ENCODE measurements at places on chromosomes 16 and 17.
A peak's percentile ranks its signal among the peaks of the same experiment; 100 is the strongest.

DNA sequence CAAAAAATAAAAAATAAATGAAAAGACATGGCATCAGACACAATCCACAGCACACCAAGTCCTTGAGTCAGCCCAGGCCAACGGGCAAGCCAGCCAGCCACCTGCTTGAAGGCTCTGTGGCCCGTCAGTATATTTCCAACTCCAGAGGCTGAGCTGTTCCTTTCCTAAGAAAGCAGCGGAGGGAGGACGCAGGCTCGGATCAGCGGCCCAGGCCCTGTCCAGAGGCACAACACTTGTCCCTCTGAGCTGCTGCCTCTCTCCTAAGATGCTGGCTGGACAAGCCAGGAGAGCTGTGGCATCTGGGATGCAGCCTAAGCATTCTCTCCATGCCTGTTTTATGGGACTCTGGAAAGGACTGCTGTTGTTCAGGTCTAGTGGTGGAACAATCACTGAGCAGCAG lies 14.8 kb upstream of the NLRC3 start:
- DNase-seq: no peak

DNA sequence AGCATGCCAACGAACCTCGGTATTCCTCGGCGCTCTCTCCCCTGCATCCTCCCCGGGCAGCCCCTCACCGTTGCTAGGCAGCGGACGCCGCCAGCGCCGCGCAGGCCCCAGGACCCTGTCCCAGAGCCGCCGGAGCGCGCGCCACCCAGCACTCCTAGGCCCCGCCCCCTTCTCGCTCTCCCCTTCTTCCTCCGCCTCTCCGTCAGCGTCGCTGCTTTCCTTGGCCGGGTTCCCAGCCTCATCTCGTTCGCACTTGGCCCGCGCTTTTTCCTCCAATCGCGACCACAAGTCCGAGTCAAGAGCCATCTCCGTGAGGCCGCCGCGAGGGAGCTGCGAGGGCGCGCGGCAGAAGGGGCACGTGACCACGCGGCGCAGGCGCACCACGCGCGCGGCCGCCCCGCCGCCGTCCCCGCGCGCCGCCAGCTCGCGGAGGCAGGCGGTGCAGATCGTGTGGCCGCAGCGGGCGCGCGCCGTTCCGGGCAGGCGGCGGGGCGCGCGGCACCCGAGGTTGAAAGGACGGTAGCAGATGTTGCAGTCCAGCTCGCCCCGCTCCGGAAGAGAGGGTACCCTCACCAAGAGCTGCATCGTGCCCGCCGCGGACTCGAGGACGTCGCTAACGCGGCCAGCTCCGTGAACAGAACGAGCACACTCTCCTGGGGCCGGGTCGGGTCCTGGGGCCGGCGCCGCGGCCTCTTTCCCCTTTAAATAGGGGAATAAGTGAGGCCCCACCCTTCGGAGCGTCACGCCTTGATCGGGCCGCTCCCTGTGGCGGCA lies at the start of gene RNF227:
RNF227 (minus strand) TSS at position 679 of the 774 bp plus-strand sequence; CDS start at position 585, 94 bp downstream.
- DNase-seq: peak; percentile 95

- no peak for DNase-seq
Measured at GRCh38 chr16:8996891-8997290, 33.2 kb upstream of the USP7 start.

GRCh38 chr16:81650982-81651562 lies 128.0 kb upstream of the PLCG2 start:
- no peak for DNase-seq

DNA sequence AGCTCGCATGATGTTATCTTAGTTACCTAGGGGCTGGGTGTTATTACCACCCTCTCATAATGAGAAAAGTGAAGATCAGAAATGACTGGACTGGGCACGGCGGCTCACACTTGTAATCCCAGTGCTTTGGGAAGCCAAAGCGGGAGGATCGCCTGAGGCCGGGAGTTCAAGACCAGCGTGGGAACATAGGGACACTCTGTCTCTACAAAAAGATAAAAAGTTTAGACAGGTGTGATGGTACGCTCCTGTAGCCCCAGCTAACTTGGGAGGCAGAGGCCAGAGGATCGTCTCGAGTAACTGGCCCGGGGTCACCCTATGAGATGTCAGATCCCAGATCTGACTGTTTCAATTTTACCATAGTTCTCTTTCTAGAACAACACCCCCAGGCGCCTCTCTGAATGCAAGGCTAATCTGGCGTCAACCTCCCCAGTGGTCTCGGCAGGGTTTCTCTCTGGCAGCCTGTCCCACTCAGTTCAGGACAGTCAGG lies 1.9 kb upstream of the CCDC102A start:
- DNase-seq: peak; percentile 25

- no peak for DNase-seq
Measured at GRCh38 chr17:40791111-40791510, 8.6 kb downstream of the KRT28 start.

DNA sequence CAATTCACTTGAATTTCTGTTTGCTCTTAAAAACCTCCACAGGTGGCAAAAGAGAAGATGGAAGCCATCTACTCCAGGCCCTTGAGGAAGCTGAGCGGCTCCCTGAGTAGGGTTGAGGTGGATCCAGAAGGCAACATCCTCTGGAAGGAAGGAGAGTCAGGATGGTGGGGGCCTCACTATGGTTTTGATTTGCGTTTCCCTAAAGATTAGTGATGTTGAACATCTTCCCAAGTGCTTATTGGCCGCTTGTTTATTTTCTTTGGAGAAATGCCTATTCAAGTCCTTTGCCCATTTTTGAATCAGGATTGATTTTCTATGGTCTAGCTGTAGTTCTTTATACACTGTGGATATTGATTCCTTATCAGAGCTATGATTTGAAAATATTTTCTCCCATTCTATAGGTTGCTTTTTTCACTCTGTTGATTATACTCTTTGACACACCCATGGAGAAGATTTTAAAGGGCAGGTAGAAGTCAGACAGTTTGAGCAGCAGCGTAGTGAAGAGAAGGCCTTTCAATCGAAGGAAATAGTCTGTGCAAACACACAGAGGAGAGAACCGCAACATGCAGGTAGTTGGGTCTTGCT lies 58.6 kb downstream of the WSB1 start:
- no peak for DNase-seq

GRCh38 chr16:15822957-15823356 lies 33.9 kb downstream of the MYH11 start:
- no peak for DNase-seq
